ENCODE measurements at places on chromosomes 13 and 19.

GRCh38 chr13:113595131-113595530 lies 10.6 kb downstream of the TFDP1 start:
- DNase-seq: peak; percentile 15

DNA sequence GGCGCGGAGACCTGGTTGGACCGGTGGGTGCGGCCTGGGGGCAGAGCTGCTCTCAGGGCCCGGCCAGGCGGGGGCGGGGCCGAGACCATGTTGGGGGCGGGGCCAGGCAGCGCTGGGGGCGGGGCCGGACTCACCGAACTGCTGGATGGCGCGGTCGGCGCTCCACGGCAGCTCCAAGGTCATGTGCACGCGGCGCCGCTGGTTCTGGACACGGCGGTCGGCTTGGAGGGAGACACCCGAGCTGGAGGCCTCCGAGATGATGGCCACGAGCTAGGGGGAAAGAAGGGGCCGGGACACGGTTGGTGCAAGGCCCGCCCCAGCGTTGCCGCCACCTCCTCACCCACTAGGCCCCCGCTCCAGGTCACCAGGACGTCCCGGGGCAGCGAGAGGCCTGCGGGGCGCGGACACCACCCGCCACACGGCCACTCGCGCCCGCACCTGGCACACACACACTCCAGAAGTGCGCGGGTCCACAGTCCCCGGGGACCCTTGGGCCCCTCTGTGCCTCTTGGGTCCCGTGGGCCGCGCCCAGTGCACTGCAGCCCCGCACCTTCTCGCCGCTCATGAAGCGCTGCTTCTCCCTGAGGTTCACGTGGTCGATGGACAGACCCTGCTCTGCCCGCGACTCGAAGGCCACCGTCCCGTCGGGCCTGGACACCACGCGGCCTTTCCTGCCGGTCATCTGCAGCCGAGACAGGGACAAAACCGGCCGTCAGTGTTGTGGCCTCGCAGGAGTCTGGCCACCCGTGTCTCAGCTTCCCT lies 8.7 kb downstream of the GPX4 start:
- DNase-seq: no peak

- DNase-seq: no peak
These were observed 212.5 kb downstream of the DLEU7 start for GRCh38 chr13:50631041-50631440.

- no peak for DNase-seq
These were observed 1589.1 kb upstream of the SPRY2 start for GRCh38 chr13:81929988-81930387.

DNA sequence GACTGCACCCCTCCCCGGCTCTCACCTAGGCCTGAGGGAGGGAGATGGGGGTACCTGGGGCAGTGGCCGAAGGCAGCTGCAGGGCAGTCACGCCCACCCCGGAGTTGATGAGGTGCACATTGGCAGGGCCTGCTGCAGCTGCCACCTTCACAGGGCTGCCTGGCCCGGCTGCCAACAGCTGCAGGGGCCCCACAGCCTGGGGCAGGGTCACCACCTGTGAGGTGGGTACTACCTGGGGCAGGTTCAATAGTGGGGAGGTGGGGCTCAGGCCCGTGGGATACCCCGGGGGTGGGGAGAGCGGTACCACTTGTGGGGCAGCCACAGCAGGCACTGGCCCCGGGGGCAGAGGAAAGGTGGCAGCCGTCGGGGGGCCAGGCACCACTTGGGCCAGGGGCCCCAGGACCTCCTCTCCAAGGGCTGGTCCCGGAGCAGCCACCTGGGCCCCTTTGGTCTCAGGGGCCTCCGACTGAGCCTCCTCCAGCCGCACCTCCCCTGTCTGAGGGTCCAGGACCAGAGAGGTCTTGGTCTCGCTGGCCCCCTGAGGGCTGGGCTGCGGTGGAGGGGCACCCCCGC lies 2.7 kb downstream of the SIX5 start:
- DNase-seq: no peak

GRCh38 chr19:46014941-46015686 lies 7.7 kb downstream of the PGLYRP1 start:
- DNase-seq: peak; percentile 89

DNA sequence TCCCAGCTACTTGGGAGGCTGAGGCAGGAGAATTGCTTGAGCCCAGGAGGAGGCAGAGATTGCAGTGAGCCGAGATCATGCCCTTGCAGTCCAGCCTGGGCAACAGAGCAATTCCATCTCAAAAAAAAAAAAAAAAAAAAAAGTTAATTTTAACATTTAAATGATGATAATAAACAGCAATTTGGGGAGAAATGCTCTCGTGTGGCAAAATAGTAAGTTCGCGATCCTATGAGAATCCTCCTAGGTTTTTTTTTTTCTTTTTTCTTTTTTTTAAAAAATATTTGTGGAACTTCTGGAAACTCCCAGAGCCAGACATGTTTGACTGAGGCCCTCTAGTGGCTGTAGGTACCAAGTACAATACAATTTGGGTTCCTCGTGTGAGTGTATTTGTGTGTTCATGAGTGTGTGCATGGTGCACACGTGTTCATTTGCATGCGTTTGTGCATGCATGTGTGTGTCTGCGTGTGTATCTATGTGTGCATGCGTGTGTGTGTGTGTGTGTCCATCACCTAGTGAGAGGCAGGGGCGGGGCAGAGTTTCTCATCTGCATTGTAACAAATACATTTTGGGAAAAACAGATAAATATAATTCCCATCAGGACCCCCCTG lies 31.2 kb downstream of the TMPRSS9 start:
- DNase-seq: peak; percentile 80

- DNase-seq: no peak
These were observed 96.3 kb downstream of the VWA8 start for GRCh38 chr13:41864658-41865057.

GRCh38 chr13:110116072-110116487 lies 190.9 kb downstream of the COL4A1 start:
- peak; percentile 75 for DNase-seq

- no peak for DNase-seq
These were observed 271.7 kb upstream of the EDNRB start for GRCh38 chr13:78190296-78190695.

DNA sequence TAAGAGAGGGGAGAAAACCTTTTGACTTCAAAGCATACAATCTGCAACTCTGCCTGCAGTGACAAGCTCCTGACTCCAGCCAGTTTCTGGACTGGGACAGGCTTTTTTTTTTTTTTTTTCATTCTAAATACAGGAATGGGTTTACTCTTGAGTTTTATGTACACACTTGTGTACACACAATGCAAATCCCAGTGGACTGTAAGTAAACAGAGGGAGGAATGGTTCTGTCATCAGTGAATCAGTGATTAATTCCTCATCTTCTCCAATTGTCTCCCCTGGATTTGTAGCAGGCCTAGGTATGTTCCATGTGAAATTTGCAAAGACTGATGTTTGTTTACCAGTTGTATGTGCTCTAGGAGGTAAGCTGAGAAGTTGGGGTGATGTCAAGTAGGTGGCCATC lies 184.8 kb downstream of the SHISA2 start:
- no peak for DNase-seq

DNA sequence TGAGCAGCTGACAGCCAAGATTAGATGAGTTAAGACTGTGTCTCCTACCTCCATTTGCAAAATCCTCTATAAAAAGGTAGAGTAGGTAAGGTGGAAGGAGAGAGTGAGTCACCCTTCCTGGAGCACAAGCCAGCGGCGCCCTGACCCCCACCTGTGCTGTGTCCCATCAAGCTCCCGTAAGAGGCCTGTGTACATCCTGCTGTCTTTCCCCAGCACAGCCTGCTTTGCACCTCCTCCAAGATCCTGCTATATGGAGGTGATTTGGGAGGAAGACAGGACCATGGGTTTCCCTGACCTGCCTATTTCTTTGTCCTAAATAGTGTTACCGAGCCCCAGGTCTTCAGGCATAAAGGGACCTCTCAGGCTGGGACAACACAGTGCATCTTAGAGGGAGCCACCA lies 62.3 kb upstream of the UQCRFS1 start:
- no peak for DNase-seq

DNA sequence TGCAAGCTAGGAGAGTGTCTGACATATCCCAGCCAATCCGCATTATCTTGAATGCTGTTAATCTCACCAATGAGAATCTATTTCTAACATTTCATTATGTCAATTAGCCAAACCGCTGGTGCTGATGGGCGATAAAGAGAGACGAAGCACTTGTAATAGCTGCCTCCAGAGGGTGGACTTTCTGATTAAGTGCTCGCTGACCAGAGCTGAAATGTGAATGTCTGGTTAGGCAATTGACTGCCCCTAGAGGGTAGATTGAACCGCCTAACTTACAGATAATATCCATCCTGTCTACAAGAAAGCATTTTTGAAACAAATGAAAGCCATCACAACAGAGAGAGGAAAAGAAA lies 552 bp upstream of the GRWD1 start:
- DNase-seq: no peak

DNA sequence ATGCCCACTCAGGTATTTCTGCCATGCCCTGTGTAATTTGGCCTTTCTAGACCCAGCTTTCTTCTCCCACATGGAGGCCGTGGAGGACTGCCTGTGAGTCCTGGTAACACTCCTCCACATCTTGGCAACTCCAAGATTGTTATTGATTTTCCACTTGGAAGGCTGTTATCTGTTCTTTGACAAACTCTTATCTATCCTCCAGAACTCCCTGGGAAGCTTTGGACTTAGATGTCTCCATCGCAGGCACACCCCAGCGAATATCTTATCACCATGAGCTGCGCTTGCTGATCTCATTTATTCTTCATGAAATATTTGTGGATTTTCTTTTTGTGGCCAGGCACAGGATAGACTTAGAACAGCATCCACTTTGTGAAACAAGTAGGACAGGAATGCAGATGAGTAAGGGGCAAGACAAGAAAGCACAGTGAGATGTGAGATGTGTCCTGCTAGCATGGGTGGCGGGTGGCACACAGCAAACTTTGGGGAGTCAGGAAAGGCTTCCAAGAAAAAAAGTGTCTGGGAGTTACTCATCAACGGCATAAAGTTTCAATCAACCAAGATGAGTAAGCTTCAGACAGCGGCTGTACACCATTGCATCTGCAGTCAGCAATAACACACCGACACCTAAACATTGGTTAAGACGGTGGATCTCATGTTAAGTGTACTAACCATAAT lies 84.5 kb upstream of the IRS2 start:
- no peak for DNase-seq

- peak; percentile 74 for DNase-seq
These were observed 6.3 kb downstream of the PMIS2 start for GRCh38 chr19:35592226-35592625.

DNA sequence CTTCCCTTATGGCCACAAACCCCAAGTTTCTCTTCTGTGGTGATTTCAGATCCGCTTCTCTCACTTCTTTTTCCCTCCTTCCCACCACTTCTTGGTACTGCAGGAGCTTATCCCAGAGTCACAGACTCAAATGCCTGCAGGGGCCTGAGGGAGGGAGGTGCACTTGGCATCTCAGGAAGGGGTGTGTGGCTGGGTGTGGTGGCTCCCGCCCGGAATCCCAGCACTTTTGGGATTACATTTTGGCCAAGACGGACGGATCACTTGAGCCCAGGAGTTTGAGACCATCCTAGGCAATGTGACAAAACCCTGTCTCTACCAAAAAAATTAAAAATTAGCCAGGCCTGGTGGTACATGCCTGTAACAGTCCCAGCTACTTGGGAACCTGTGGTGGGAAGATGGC lies 5.6 kb downstream of the USF2 start:
- DNase-seq: no peak

- no peak for DNase-seq
These were observed 8.9 kb downstream of the ZNF546 start for GRCh38 chr19:40005691-40006272.

- no peak for DNase-seq
These were observed 489 bp downstream of the CCNE1 start for GRCh38 chr19:29812080-29812880.

DNA sequence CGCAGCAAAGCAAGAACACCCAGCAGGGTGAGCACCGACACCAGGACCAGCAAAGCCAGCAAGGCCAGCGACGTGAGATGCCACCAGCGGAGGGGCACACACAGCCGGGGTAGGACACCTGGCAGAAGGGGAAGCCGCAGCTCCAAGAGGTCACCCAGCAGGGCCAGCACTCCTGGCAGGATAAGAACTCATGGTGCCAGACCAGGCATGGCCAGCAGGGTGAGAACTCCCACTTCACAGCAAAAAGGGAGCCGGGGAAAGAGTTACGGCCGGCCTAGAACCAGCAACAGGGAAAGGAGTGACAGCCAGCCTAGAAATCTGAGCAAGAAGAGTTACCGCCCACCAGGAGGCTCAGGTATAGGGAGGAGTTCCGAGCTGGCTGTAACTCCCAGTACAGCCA lies 486 bp downstream of the SRRM5 start:
- no peak for DNase-seq

GRCh38 chr13:30329009-30329585 lies 21.7 kb upstream of the KATNAL1 start:
- DNase-seq: no peak

Data from kidney (tissue), 22 donors.